Activated CD4-positive, alpha-beta T cell treated with anti-CD3 and anti-CD28 coated beads, Interleukin-2, amount 10 ng/mL, durations not matched to agents 24 days and 14 days (primary cell): ENCODE measurements at places on chromosomes 1 and 21. TPM values are rescaled to one million over a fixed set of nuclear protein-coding genes. Genes with fewer than 3 reads are reported as not detected.
A peak's percentile ranks its signal among the peaks of the same experiment; 100 is the strongest.

CELA2A gene
- not detected in 2 replicates for total RNA-seq

DNA sequence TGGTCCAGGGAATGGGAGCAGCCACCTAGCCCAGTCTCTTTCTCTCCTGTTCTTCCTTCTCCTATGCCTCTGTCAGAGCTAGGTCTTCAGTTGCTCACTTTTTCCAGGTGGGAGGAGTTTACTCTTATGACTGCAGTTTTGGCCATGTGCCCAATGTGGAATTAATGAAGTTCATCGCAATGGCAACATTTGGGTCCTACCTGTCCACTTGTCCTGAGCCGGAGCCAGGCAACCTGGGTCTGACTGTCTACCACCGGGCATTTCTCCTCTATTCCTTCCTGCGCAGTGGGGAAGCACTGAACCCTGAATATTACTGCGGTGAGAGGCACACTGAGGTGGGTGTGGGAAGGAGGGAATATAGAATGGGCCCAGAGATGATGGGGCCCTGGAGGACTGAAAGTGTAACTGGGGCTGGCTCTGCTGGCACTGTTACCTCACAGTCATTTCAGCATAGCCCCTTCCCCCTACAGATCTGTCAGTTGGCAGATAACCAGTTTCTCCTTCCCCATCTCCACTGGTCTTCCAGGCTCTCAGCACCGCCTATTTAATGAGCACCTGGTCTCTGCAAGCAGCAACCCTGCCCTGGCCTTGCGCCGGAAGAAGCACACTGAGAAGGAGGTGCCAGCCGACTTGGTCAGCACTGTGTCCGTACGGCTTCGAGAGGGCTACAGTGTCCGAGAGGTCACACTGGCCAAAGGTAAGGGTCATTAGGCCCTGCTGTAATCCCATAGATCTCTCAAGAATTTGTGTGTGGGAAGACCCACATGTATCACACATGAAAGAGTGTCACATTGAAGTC, 30.1 kb downstream of the SZT2 start:
- no peak for DNase-seq

DNA sequence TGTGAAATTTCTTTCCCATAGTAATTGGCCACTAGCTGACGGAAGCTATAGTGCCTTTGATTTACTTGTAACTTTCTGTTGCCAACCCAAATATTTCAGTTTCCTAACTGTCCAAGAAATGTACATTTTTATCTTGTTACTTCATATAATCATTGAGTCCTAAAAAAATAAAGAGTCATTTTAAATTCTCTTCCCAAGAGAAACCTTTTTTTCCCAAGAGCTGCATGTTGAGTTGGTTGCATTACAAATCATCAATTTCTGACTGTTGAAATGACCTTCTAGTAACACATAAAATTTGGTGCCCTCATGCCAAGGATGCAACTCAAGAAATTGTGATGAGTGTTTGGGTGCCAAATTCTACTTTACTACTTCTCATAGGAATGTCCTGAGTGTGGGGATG, 61.0 kb downstream of the HMCN1 start:
- no peak for DNase-seq

GRCh38 chr1:245458234-245458633, 303.4 kb downstream of the KIF26B start:
- DNase-seq: no peak

TSSK3 gene
- total RNA-seq: 1.0 and 2.3 TPM in 2 replicates

- peak; percentile 58 for DNase-seq
These were observed 8.1 kb upstream of the F5 start for GRCh38 chr1:169594391-169594790.

GLRX2 gene
- 29.4 and 32.6 TPM in 2 replicates for total RNA-seq

COL9A2 gene
- 14.5 and 14.6 TPM in 2 replicates for total RNA-seq

- no peak for DNase-seq
These were observed 75.2 kb upstream of the GALNT2 start for GRCh38 chr1:229991724-229992333.

KRTAP12-2 gene
- not detected in 2 replicates for total RNA-seq

CD1C gene
- total RNA-seq: 0.45 and 0.65 TPM in 2 replicates

OR2W3 gene
- 0.21 TPM in 1 of 2 replicates, not detected in the other for total RNA-seq

IVL gene
- total RNA-seq: not detected in 2 replicates

GRCh38 chr1:204940591-204940990, 69.9 kb downstream of the NFASC start:
- no peak for DNase-seq

DNA sequence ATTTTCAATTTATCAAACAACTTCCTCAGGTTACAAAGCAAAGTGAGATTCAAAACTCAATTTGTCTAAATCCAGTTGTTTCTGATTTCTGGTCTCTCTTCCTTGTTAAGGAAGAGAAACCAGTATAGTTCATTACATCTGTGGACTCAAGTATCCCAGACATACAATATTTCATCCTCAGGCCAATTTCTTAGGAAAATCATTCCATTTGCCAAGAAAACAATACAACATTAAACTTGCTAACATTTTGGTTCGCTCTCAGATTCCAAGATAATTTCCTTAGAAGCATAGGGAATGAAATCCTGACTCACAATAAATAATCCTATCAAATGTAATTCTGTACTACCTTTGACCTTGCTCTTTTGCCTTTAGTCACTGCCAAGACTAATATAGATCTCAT, 11.2 kb upstream of the TTLL7 start:
- DNase-seq: peak; percentile 0

DNA sequence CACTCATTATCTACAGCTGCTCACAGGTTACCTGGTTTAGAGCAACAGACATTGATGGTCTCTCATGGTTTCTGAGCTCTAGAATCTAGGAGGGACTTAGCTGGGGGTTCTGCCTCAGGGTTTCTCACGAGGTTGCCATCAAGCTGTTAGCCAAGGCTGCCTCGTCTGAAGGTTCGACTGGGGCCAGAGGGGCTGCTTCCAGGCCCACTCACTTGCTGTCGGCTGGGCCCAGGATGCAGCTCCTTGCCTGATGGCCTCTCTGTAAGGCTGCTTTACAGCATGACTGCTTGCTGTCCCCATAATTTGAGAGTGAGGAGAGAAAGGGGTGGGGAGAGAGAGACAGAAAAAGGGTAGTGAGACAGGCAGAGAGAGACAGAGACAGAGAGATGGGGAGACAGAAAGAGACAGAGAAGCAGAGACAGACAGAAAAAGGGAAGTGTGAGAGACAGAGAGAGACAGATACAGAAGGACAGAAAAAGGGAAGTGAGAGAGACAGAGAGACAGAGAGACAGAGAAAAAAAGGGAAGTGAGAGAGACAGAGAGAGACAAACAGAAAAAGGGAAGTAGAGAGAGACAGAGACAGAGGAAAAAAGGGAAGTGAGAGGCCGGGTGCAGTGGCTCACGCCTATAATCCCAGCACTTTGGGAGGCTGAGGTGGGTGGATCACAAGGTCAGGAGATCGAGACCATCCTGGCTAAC, 106.8 kb upstream of the C1orf174 start:
- no peak for DNase-seq

DNA sequence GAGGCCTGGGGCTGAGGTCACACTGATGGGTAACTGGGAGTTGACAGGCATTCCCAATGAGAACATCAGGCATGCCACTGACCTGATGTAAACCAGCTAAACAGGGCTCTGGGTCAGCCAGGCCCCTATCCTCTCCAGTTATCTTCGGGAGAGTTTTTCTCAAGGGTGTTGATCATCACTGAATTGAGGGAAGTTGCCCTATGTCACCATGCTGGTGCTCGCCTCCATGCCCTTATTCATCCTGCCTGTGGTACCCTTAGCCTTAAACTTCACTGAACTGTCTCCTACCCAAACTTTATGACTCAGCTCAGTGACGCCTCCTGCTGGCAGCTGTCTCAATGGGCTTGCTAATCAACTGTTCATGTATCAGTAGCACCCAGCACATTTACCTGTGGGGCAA, 80.7 kb upstream of the TNR start:
- DNase-seq: peak; percentile 64

DIO1 gene
- not detected in 2 replicates for total RNA-seq

DNA sequence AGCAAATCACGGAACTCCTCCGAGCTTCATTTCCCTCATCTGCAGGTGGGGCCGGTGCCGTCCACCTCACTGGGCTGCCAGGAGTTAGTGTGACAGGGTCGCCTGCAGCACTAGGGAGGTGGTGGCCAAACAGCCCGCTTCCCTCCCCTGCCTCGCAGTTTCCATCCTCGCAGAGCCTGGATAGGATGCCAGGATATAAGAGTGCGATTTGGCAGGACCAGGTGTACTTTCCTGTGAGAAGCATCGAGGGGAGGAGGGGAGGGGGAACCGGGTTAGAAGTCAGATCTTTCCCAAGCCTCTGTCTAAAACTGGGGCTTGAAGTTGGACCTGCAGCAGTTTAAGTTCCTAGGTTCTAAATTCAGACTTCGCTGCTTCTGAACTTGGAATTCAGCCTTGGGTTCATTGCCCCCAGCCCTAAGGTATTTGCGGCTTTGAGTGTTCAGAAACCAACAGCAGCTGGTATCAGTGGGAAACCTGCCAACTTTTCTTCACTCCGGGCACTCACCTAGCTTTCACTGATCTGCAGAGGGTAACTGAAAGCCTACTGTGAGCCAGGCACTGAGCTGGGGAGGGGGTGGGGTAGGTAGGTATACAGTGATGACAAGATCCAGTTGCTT, 1.7 kb upstream of the JUN start:
- peak; percentile 80 for DNase-seq

FCN3 gene
- not detected in 2 replicates for total RNA-seq

DNA sequence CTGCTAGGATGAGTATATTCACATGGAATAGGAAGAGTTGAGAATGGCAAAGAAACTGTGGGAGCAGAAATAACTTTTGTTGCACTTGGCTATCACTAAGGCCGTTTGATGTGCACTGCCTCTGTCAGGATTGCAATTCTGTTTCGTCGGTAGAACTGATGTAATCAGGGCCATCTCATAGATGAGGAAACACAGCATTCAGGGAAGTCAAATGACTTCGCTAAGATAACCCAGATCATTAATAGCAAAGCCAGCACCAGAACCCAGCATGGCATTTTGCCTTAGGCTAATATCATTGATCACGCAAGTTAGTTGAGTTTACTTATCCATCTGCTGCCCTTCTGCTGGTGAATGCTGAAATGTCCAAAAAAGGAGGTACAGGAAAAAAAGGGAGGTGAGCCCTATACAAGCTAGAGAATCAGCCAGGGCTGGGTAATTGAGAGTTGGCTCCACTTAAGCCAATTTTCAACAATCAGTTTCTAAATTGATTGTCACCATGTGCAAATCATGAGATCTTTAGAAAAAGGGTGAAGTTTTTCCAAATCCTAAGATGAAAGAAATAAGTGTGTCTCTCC, 7.6 kb downstream of the RASSF5 start:
- no peak for DNase-seq

RPTN gene
- total RNA-seq: not detected in 2 replicates

DNA sequence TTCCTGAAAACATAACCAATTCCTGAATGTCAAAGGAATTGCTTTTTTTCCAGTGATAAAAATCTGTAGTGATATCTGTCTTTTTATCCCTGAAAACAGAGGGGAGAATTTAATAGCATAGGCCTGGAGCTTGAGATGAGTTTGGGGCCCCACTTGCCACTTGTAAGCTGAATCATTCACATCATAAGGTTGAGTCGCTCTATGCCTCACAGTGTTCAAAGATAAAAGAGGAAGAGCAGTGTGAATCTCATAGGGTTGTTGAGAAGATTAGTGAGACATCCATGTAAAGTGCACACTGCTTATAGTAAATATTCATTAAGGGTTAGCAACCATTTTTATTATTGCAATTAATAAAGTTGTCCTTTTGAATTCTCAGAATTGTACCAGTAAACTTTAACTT, 271.3 kb downstream of the DNM3 start:
- DNase-seq: no peak
